ENCODE measurements at places on chromosomes 7 and 10.

- DNase-seq, result no peak
These were observed 180.0 kb upstream of the SH2B2 start for GRCh38 chr7:102106625-102107024.

- DNase-seq, result no peak
These were observed 199.2 kb downstream of the AHR start for GRCh38 chr7:17497549-17498167.

- DNase-seq, result no peak
These were observed 422.7 kb downstream of the ARL4A start for GRCh38 chr7:13110107-13110506.

DNA sequence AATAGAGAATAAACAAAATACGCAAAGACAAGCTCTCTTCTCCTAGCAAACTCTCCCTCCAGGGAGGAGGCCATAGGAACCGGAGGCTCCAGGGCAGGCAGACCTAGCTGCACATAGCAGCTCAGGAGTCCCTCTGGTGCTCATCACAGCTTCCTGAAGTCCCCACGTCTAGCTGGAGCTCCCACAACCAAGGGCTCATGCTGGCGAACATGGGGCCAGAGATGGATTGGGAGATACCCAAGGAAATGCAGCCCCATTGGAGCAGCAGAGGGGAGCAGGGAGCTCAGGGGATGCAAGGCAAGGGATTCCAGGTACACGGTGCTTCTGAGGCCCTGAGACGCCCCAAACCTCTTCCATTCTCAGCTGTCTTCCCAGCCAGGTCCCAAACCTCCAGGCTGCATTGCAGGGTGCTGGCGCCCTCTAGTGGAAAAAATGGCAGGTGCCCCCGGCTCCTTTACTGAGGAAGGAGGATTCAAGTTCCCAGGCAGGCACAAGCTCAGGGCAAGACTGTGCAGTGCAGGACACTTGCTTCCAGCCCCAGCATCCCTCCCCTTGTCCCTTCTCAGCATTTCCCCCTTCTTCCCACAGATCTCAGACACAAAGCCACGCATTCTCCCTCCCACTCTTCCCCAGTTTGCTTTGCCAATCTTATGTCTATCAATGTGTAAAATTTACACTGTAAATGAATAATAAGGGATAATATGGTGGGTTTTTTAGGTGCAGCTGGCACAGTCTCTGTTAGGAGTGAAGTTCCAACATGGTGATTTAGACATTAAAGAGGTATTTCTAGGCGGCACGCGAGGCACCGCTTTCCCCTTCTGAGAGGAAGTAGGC lies 46.2 kb downstream of the GPAM start:
- peak; percentile 78 for DNase-seq

DNA sequence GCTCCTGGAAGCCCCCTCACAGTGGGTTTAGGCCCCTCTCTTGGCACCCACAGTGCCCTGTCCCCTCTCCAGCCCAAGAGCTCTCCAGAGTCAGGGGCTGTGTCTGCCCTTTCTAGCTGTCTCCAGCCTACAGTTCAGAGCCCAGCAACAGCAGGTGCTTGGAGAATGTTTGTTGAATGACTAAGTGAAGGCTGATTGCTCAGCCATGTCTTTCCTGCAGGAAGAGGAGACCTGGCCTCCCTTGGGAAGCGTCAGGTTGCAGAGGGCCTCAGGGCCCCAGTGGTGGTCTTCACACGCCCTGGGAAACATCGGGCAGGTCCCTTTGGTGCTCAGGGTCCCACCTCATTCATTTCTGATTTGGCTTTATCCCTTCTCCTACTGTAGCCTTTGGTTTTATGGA lies 62.5 kb downstream of the GTF2IRD1 start:
- DNase-seq, result no peak

GRCh38 chr7:158239290-158239981 lies 348.2 kb downstream of the PTPRN2 start:
- DNase-seq, result peak; percentile 28

- DNase-seq, result no peak
These were observed 3.4 kb upstream of the GAL3ST4 start for GRCh38 chr7:100171840-100172239.

GRCh38 chr7:82697897-82698296 lies 254.3 kb upstream of the CACNA2D1 start:
- peak; percentile 47 for DNase-seq

GRCh38 chr10:133253361-133253955 lies 15.8 kb downstream of the VENTX start:
- DNase-seq, result no peak

DNA sequence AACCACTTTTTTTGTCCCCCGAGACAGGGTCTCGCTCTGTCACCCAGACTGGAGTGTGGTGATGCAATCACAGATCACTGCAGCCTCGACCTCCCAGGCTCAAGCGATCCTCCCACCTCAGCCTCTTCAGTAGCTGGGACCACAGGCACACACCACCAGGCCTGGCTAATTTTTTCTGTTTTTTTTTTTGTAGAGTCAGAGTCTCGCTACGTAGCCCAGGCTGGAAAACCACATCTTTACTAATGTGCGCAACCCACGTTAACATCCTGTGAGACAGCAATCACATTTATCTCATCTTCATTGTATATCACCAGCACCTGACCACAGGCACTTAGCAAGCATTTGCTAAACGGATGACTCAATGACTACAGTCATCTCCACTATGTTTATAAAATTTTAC lies 77.8 kb upstream of the ATP6V0A4 start:
- DNase-seq, result peak; percentile 71

DNA sequence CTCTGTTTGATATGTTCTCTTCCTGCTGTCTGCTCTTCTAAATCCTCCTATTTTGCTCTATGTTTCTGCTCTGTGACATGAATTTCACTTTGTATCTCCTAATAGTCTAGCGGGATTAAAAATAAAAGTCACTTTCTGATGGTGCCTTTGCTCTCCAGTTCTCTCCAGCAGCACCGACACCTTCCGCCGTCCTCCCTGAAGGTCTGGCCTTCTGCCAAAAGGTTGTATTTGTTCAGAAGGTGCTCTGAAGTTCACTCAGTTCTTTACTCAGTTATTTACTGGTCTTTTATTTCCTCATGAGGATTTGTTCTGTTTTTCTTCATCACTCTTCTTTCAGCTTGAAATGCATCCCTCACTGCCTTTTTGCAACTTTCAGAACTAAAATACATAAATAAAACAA lies 11.2 kb upstream of the EPHA1 start:
- no peak for DNase-seq

GRCh38 chr10:113283189-113283588 lies 269.7 kb upstream of the HABP2 start:
- no peak for DNase-seq

GRCh38 chr10:117399341-117400196 lies 24.3 kb upstream of the PDZD8 start:
- no peak for DNase-seq

- DNase-seq, result no peak
These were observed 43.7 kb downstream of the FAM53B start for GRCh38 chr10:124700293-124701037.

- DNase-seq, result peak; percentile 56
These were observed 19.3 kb downstream of the TCAF1 start for GRCh38 chr7:143882604-143883078.

DNA sequence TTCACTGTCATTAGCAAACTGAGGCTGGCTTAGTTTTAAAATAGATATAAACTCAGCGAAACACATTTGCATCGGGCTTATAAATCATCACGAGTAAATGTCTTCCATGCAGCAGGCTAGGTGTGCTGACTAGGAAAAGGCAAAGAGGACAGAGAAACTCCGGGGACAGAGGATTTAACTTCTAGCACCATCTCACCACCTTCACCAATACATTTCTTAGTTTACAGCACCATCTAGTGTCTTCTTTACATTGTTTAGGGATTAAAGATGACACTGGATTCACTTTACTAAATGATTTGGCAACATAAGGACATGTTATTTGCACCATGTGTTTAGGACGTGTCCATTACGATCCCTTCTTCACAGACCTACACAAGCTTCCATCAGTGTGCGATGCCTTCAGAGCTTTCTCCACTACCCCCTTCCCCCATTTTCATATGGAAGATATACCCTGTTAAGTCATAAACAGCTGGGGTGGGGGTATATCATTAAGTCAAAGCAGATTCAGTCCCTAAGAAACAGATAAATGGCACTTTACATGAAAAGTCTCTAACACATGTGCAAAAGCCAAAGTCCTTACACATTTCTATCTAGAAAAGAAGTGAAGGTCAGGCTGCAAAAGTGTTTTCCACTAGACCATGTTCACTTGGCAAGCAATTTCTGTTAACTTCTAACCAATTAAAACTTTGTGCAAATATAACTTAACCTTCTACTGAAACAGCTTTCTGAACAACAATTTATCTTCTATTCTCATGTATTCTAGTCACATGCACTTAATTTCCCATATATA lies 103.3 kb downstream of the GRB10 start:
- peak; percentile 43 for DNase-seq

GRCh38 chr7:158052381-158053060 lies 535.1 kb downstream of the PTPRN2 start:
- DNase-seq, result no peak

GRCh38 chr7:135763261-135763660 lies 14.6 kb upstream of the FAM180A start:
- DNase-seq, result no peak

- peak; percentile 62 for DNase-seq
These were observed 51.3 kb downstream of the AOC1 start for GRCh38 chr7:150903606-150904005.

DNA sequence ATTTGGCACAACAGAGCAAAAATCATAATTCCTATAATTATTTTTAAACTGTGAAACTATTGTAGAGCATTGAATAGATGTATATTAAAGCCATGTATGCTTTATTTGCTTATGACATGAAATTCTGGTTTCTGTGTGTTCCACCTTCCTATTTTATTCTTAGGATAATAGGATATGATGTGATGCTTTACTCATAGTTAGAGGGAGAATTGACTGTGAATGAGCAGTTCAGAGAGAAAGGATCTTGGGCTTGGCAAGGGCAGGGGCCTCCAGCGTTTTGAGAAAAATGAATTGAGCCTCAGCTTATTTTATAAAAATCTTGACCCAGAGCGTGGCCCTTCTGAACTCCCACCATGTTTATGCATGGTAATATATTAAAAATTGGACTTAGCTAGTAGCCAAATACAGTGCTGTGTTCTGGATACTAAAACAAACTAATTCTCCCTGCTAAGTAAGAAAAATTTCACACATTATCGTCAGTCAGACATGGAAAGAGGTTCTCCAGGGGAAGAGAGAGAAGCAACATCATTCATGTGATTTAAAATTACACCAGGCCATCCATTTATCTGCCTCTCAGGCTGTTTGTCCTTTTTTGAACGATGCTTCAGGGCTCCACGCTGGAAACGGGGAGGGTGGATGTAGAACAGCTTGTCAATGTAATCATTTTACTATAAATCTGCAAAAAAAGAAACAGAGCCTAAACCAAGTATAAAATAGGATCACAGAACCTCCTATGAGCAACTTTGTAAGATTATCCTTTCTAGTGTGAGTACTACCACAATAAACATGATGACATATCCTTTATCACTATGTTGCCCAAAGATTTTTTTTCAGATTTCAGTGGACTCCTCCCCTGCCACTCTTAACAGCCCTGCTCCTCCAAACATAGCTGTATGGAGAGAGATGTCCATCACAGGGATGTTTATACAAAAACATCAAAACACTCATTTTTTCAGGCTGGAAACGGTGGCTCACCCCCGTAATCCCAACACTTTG lies 258.1 kb upstream of the C7orf33 start:
- no peak for DNase-seq

- DNase-seq, result no peak
These were observed 110.9 kb upstream of the HDAC9 start for GRCh38 chr7:18384491-18385143.

DNA sequence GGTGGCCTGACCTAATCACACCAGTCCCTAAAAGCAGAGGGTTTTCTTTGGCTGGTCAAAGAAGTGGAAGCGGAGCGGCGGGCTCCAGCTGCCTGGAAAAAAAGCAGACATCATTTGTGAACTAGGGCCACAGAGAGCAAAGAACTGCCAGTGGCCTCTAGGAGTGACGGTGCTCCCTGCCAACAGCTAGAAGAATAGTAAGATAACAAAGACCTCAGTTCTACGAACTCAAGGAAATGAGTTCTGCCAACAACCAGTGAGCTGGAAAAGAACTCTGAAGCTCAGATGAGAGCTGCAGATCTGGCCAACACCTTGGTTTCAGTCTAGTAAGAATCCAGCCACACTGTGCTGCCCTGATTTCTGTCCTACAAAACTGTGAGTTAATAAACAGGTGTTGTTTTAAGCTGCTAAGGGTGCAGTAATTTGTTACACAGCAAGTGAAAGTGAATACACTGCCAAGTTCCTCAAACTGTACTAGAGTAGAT lies 178.0 kb downstream of the SRPK2 start:
- DNase-seq, result no peak

DNA sequence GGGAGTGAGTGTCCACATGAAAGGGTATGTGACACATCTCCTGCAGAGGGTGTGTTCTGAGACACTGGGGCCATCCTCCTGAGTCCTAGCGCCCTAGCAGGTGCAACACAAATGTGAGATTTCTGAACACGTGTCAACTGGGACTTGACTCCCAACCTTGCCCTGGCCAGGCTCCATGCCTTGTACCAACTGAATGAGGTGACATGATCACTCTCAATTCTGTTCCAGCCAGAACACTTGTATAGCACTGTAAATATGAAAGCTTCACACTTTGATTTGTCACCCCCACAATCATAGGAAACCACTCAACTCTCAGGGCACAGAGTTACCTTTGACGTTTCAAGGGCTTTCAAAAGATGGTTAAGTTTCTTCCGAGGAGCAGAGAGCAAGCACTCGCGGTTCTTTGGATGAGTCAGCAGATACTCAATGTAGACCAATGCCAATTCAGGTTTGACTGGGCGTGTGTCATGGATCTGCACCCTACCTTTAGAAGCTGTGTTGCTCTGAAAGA lies 48.6 kb downstream of the NCAPG2 start:
- no peak for DNase-seq

DNA sequence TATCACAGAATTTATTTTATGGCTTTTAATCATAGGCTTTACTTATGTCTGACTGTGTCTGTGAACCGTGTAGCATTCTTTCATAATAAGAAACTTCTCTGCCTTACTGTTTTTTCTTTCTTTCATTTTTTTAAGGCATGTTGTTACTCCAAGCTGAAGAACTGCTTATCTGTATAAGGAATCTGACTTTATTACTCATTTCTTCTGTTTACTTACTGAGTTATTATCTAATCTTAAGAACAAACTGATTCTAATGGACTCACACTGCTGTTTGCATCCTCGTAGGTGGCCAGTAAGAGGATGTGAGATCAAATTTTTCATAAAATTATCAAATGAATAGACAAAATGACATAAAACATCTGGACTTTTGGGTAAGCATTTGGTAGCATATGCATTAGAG lies 54.7 kb upstream of the DNAJC1 start:
- no peak for DNase-seq

GRCh38 chr7:2450198-2451107 lies 25.7 kb downstream of the GRIFIN start:
- no peak for DNase-seq

Data from urothelium cell line (cell line).